Activated T-helper 1 cell treated with anti-CD3 and anti-CD28 coated beads, Interleukin-2, amount 50 U/mL, for 16 hours (primary cell): ENCODE measurements at places on chromosomes 2 and 18.

DNA sequence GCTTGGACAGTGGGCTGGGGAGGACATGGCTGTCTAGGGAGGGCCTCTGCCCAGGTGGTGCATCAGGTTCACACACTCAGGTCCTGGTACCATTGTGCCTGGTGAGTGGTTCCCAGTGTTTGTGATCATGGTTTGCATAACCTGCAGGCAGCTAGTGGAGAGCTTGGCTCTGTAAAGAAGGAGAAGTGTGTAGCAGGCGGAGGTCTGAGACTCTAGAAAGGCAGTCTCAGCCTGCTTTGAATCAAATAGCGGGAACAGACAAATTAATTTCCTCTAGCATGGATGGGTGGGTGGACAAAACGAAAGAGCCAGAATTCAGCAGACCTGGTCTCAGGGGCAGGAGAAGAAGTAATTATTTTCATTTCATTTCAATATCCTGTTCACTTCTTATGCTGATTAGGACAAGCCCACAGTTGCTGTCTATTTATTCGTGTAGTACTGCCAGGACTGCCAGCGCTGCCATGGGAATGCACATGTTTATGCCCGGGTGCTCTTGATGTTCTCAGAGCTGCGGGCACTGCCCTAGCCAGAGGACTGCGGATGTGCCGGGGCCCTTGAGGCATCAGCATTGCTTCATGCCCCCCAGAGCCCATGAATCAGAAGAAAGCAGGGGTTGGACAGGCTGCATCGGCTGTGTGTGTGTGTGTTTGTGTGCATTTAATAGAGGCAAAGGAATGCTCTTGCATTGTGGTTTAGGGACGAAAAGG lies 45.4 kb upstream of the DLX2 start:
- DNase-seq = no peak

DNA sequence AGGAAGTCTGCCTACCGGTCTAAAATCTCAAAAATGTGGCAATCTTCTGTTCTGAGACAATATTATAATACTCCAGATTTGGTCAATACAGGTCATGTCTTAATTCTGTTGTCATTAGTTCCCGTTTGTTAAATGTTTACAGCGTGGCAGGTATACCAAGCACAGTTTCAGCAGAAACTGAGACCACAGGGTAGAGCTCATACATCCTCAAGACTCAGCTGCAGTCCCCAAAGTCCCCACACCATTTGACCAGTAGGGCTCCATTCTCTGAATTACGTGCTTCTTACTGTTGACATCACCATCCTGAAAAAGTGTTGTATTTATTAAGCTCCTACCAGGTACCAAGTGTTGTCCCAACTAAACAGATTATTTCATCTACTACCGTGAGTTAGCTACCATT lies 157.1 kb downstream of the MC4R start:
- no peak for DNase-seq

DNA sequence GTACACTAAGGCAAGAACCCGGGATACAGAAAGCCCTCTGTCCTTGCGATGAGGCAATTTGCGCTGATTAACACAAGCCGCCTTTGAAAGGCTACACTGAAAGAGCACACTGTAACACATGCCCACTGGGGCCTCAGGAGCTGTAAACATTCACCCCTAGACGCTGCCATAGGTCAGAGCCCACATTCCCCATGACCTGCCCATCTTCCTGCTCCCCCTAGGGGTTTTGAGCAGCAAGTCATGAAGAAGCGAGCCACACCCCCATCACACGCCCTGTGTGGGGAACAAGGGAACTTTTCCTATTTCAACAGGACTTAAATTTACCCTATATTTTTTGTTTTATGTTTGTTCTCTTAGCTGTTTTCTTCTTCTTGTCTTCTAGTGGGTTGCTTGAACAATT lies 47.8 kb upstream of the SLC4A10 start:
- no peak for DNase-seq

DNA sequence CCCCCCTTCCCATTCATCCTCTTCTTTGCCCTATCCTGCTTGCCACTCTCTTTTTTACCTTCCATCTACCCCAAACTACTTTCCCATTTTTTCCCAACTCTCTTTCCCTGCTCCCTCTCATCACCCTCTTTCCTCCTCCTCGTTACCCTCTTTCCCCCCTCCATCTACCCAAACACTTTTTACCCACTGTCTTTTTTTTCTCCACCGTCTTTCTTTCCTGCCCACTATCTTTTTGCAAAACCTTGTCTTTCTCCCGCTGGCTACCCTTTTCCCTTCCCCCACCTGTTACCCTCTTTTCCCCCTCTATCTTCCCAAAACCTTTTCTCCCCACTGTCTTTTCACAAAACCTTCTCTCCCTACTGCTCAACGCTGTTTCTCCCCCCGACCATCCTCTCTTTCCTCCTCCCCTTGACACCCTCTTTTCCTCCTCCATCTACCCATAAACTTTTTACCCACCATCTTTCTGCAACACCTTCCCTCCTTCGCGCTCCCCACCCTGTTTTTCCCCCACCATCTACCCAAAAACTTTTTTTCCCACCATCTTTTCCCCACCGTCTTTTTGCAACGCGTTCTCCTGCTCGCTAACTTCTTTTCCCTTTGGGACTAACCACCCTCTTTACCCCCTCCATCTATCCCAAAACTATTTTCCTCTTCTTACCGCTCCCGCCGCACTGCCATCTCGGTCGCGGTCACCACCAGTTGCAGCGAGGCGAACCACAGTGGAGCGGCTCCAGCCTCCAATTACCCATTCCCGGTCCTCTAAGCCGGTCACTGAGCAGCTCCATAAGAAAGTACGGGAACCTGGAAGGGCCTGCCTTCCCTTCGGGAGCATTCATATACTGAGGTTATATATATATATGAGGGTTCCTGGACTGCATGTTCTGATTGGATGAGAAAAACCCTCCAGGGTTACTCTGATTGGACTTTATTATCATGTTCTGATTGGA lies 15.0 kb downstream of the CCDC74A start:
- no peak for DNase-seq

DNA sequence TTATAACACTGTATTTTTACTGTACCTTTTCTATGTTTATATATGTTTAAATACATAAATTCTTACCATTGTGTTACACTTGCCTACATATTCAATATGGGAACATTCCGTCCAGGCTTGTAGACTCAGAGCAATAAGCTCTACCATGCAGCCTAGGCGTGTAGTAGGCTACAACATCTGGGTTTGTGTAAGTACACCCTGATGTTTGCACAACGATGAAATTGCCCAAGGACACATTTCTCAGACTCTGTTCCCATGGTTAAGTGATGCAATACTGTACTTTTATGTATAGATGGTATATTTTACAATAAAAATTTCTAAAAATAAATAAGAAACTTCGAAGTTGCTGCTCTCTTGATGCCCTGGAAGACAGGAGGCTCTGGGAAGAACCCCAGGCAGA lies 38.4 kb downstream of the YPEL5 start:
- no peak for DNase-seq

DNA sequence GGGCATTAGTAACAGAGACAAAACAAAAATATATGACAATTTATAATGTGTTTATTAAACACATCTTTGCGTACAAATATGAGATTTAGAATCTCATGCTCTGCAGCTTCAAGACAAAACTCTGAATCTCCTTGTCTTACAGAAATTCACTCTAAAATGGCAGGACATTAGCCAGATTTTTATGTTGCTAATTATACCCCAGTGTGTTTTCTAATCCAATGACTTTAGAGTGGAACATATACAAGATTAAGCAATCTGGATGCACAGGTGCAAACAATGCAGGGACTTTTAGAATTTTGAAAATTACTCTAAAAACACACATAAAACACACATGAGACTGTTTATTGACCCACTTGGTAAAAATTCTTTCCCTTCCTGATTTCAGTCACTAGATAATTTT lies 85.9 kb downstream of the CALCRL start:
- no peak for DNase-seq
